ENCODE measurements at places on chromosomes 16 and 17.

GRCh38 chr16:12267491-12267890 is 291.0 kb downstream of the SNX29 start:
- DNase-seq, result no peak

DNA sequence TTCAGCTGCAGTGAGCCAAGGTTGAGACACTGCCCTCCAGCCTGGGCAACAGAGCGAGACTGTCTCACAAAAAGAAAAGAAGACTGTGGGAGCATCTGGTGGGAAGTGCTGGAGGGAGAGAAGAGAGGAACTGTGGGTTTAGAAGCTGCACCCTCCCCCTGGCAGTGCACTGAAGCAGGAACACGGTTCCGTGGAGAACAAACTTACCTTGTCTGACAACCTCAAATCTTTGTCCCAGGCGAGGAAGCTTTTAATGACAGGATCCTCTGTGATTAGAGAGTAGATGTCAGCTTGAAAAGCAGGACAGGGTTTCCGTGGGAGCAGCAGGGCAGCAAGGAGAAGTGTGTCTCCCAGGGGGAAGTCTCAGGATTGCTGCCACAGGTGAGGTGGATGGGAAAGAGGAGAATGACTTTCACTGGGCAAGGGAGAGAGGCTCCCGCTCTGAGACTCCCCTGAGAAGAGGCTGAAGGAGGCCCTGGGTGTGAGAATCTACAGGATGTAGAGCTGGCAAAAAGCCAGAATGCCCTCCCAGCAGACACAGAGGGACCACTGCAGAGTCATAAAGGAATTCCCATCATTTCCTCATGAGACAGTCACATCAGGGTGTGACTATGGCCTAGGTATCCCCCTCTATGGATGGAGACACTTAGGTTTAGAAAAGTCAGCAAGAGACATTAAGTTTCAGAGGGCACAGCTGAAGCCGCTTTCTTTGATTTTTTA is 22.9 kb downstream of the PRR11 start:
- no peak for DNase-seq

DNA sequence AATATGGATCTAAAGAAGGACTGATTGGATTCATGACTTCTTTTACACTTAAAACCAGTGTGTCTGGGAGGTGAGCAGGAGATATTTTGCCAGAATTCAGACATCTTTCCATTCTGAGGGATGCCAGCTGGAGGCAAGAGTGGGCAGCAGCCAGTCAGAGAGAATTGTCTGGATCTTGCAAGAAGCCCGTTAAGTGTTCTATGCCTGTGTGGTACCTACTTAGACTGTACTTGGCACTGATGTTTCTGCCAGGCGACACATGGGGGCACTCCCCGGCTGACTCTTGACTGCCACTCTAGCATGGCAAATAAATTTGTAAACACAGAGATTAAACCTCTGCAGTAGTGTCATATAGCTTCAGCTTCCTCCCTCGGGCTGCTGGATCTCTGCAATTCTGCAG is 247.7 kb downstream of the UTP18 start:
- no peak for DNase-seq

- no peak for DNase-seq
Observed at GRCh38 chr17:10117581-10118001, 80.8 kb downstream of the GAS7 start.

DNA sequence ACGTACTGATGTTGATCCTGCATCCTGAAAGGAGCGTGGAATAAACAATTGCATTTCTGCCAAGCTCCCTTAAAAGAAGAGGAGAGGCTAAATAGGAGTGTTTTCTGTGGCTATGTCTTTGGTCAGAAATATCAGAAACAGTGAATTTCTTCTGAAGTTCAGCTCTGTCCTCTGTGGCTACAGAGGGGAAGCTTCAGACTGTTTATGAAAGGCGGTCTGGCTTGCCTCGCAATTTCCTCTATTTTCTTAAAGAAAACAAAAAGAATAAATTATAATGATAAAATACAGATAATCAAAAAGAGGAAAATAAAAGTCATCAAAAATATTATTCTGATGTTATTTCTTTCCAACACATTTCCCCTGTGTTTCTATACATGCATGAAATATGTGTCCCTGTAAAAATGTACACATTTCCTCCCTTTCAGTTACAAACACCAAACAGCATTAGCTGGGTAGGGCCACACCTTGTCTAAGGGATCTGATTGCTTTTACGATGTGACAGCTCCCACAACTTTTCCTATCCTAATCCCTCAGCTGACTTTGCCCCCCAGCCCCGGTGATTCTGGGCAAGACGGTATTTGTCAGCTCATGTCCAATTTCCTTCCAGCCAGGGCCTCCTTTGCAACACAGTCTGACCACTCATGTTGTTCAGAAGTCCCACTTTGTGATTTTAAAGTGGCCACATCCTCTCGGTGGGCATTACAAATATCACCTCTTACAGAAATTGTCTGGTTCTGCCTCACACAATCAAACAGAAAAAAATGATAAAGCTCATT is 439.0 kb downstream of the HS3ST3B1 start:
- DNase-seq, result no peak

DNA sequence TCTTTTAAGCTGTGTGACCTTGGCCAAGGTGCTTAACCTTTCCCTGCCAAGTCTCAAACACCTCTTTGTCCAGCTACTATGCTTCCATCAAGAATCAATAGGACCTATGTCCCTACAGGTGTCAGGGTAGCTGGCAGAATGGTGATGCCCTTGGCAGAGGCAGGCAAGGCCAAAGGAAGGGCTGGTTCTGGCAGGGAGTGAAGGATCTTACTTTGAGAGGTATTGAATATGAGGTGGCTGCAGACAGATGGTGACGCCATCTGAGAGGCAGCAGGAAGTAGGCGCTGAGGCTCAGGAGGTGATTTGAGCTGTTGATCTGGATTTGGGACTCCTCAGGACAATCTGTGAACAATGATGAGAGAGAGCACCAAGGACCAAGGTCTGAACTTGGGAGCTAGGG is 12.5 kb downstream of the ABCC3 start:
- DNase-seq, result no peak

- no peak for DNase-seq
Observed at GRCh38 chr16:9844361-9844760, 337.9 kb downstream of the GRIN2A start.

- no peak for DNase-seq
Observed at GRCh38 chr17:72516772-72517399, 396.1 kb downstream of the SOX9 start.

DNA sequence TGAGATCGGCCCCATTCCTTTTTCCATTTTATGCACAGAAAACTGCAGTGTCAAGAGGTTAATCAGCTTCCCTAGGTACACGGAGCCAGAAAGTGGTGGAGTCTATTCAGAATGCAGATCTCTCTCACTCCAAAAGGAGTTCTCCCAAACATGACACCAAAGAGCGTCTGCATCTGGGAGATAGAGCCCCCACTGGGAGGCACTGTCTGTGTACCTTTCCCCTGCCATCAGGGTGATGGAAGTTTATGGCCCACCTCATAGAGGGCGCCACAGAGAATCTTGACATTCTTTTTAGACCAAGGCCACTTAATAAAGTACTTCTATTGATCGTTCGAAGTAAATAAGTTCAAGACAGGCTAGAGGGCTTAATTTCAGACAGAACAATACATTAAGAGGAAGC is 493.7 kb upstream of the ERCC4 start:
- DNase-seq, result no peak

GRCh38 chr16:59356144-59356543 is 622.0 kb upstream of the GOT2 start:
- no peak for DNase-seq

GRCh38 chr16:91484-91883 is 13.5 kb downstream of the MPG start:
- DNase-seq, result no peak

DNA sequence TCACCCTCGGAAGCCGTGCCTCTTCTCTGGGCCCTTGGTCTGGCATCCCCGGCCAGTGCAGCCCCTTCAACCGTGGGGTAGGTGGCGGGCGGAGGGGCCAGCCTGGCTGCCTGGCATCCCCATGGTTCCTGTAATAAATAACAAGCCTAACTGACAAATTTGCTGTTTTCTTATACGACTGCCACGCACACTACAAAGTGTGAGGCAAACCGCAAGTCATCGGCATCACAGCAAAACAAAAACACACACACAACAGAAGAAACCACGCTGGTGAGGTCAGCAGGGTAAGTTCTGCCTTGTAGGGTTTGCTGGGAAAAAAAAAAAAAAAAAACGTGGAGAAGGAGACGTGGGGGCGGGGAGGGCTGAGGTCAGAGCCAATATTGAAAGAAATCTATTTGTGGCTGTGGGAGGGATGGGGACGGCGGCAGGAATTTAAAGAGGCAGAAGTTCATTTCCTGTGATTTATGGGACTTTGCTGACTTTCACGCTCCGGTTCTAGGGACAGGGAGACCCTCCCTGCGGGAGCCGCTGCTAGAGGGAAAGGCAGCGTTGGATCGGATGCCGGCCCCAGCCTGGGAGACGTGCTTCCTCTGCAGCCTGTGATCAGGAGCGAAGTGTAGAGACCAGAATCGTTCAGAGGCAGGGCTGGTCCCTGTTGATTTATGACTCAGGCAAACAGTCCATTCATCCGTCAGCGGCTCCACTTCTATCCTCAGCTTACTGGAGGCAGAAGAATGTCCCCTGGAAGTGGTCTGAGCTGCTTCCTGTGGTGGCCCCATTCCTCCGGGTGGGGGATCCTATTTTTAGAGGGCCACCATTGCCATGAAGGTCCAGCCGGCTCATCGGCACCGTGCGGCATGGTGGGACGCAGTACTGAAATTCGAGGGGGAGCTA is 162.8 kb downstream of the FOXL1 start:
- DNase-seq, result no peak

DNA sequence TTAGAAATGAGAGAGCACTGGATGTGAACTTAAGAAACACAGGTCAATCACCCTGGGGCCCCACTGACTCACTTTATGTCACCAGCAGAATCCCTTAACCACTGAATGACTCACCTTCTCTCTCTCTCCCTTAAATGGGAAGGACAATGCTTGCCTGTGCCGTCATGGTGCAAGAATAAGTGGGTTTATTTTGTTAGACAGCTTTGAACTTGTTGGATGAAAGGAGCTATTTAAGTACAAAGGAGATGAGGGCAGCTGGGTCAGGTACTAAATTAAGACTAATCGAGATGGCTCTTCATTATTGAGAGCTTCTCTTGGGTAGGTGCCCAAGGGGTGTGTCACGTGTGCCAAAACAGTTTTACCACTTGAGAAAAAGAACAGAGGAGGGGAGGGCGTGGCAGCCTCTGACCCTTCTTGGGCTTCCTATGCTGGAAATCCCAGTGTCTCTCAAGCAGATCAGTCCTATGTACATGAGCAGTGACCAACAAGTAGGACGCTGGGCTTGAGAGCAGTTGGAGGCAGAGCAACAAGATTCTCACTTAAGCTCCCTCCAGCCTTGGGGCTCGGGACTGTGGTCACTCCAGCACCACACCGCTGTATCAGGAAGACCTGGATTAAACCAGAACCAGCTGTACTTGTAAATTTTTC is 6.7 kb upstream of the KRT31 start:
- peak; percentile 27 for DNase-seq

DNA sequence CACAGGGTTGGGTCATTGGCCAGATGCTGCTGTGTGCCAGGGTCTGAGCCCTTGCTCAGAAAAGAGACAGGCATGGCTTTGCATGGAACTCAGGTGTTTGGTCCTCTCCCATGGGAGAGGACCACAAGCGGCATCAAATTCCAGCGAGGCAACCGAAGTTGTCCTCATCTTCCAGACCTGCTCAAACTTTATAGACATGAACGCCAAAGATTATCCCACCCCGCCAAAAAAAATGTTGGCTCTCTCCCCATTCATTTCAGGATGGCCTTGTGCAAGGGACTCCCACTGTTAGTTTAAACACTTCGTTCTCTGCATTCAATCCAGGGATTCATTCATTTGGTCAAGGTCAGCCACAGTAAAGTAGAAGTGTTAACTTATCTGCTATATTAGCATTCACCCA is 360.8 kb upstream of the ZFHX3 start:
- DNase-seq, result no peak

- DNase-seq, result no peak
Observed at GRCh38 chr17:49195751-49196150, 14.6 kb downstream of the GNGT2 start.

- DNase-seq, result no peak
Observed at GRCh38 chr16:48232493-48233040, 11.5 kb upstream of the LONP2 start.

DNA sequence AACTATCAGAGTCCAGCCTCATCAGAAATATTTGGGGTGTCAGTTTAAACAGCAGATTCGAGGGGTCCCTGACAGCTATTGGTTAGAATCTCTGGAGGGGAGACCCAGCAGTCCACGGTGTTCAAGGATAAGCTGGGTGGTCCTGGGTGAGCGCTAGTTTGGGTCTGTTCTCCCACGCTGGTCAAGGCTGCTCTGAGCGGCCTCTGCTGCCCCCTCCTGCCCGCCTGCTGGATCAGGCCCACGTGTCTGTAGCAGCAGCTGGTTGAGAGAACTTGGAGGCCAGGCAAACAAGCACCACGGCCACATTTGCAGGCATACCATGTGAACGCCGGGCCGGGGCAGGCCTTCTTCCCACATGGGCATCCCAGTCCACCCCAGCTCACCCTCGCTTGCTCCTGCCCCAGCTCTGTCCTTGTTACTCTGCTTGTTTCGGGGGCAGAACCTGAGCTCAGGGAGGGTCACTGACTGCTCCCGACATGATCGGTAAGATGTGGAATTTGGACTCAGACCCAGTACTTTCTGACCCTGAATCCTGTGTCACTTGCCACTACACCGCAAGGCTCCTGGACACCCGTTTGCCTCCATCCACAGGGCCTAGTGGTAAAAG is 7.4 kb downstream of the FOXF1 start:
- no peak for DNase-seq

DNA sequence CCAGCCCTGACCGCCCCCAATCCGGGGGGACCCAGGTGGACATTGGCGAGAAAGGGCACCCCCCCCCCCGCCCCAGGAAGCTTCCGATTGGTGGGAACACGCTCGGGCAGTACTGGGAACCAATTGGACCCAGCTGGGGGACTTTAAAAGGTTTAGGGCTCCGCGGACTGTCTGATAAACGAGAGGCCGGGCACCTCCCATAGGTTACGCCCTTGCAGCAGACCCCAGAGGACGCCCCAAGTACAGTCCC is 245 bp downstream of the TMEM256 start:
- no peak for DNase-seq

GRCh38 chr16:70493802-70494201 is 29.6 kb downstream of the COG4 start:
- DNase-seq, result no peak

GRCh38 chr17:19341641-19342610 is 20.6 kb downstream of the B9D1 start:
- no peak for DNase-seq

DNA sequence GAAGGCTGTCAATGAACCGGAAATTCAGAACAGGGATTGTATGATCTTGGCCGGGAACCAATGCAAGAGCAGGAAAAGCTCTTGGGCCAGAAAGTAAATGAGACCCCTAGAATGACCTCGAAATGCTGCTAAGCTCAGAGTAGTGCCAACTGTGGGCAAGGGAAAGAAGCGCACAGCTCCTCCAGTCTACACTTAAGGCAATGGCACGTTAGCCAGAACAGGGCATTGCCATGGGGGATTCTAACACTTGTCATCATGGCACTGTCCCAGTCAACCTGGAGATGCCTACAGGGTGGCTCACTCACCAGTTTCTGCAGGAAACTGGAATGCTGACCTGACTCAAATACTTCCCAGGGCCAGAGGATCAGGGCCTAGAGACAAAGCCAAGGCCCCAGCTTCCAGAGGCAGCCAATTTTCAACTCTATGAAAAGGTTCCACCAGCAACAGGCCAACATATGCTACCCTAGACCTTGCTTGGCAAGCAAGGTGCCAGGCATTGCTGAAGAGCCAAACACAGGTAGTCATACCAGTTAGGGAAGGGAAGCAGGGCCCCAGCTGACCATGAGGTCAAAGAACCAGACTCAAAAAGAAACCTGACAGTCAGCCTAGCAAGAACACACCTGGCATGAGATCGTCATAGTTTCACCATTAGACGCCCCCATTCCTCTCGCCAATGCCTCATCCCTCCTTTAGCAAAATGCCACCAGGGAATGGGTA is 34.9 kb downstream of the ARHGAP17 start:
- no peak for DNase-seq

Data from CD4-positive, alpha-beta memory T cell (primary cell).